Left forelimb (tissue), 1 donor: ENCODE measurements at places on chromosomes 11 and 22.

GRCh38 chr11:66281001-66281400, 3.0 kb downstream of the CNIH2 start:
- no peak for DNase-seq

DNA sequence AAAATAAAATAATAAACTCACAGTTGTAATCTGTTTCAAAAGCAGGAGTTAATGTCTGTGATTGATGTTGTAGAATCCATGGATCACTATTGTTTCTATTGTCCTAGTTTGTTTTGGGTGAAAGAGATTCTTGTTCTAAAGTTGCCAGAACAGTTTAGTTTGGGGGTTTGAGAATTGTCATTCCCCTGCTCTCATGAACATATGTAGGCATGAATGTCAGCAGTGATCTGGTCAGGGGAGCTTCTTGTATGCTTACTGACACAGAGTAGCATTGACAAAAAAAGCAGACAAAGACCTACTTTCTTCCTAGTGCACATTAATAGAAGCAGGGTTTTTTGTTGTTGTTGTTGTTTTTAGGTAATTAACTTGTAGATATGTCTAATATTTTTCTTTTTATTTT, 38.6 kb downstream of the ARHGAP1 start:
- DNase-seq, result no peak

DNA sequence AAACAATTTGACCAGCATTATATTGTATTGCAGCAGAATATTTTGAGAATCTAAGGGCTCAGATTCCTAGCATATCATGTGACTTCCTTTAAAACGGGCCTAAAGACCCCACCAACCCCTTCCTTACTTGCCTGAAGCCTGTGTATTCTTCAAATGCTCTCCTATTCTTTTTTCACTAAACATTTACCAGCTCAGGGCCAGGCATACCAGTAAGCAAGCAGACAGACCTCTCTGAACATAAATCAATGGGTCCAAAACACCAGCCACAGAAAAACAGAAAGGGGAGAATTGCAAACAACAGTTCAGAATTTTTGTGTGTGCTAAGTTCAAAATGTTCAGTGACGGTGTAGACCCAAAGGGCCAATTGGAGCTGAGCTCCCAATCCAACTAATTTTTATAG, 64.8 kb upstream of the TIMP3 start:
- no peak for DNase-seq

- DNase-seq, result no peak
Observed at GRCh38 chr22:32904044-32904443, 102.5 kb downstream of the TIMP3 start.

GRCh38 chr22:47586946-47587345, 824.5 kb downstream of the TBC1D22A start:
- peak; percentile 12 for DNase-seq

GRCh38 chr22:49156662-49157285, 670.9 kb downstream of the BRD1 start:
- DNase-seq, result no peak
